ENCODE measurements at places on chromosomes 12 and 14. TPM values are rescaled to one million over a fixed set of nuclear protein-coding genes. Genes with fewer than 3 reads are reported as not detected.
A peak's percentile ranks its signal among the peaks of the same experiment; 100 is the strongest.

The DAZAP2 gene
- 156 TPM for total RNA-seq

The TEAD4 gene
- 14.9 TPM for total RNA-seq

The EXD2 gene
- 12.3 TPM for total RNA-seq

The MGST1 gene
- 105 TPM for total RNA-seq

The ST8SIA1 gene
- 0.38 TPM for total RNA-seq

The PIANP gene
- 0.19 TPM for total RNA-seq

The IFI27 gene
- 958 TPM for total RNA-seq

The PPFIBP1 gene
- 49.3 TPM for total RNA-seq

DNA sequence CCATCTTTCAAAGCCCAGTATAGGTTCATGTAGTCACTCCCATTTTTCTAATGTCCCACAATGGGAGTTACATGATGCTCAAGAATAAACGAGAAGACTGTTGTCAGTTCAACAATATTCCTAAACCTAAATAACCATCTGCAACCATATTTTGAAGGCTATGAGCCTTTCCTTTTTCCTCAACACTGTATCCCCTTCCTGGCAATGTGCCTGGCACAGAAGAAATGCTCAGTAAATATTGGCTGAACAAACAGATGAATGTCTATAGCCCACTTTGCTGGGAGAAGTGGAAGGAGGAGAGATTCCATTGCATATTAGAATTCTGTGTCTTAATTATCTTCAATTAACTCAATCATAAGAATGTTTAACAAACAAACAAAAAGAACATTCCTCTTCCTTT is 6.1 kb downstream of the ARMH4 start:
- H3K36me3 ChIP-seq = no peaks in the 10 kb centered on the region
- no peak for DNase-seq
- no peaks in the 10 kb centered on the region for H3K27me3 ChIP-seq
- H3K4me1 ChIP-seq = no peaks in the 10 kb centered on the region
- no peak overlapping the region for H3K27ac ChIP-seq
- no peak overlapping the region for H3K4me3 ChIP-seq

DNA sequence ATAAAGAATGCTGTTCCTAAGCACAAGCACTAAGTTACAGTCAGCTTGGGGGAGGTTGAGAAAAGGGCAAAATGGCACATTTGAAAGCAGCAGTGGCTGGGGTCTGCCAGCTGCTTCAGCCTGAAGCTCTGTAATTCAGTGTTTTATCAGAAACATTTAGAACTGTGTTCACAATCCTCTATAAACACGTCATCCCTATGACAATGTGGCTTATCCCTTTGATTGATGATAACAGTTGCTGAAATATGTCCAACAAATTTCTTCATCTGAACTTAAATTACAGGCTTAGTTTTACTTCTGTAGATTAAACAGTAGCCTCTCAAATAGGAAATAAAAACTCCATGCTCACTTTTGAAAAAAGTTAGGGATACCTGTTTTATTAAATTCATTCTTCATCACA is 108.8 kb downstream of the VEZT start:
- peaks cover 2% of the 10 kb centered on the region for H3K27me3 ChIP-seq
- H3K36me3 ChIP-seq = no peaks in the 10 kb centered on the region
- no peak for DNase-seq
- H3K27ac ChIP-seq = peak overlapping the region; percentile 31

DNA sequence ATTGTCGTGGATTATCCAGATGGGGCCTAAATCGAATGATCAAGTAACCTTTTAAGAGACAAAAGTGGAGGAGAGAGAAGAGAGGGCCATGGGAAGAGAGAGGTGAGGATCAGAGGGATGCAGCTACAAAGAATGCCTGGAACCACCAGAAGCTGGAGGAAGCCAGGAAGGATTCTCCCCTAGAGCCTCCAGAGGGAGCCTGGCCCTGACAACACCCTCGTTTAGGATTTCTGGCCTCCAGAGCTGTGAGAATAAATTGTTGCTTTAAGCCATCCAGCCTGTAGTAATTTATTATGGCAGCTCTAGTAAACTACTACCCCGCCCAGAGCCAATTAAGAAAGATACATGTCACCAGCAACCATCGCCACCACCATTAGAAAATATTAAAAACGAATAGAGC is 46.2 kb upstream of the GSC start:
- no peak overlapping the region for H3K27ac ChIP-seq
- no peaks in the 10 kb centered on the region for H3K4me1 ChIP-seq
- H3K4me3 ChIP-seq = no peak overlapping the region
- no peak for DNase-seq
- no peaks in the 10 kb centered on the region for H3K27me3 ChIP-seq

DNA sequence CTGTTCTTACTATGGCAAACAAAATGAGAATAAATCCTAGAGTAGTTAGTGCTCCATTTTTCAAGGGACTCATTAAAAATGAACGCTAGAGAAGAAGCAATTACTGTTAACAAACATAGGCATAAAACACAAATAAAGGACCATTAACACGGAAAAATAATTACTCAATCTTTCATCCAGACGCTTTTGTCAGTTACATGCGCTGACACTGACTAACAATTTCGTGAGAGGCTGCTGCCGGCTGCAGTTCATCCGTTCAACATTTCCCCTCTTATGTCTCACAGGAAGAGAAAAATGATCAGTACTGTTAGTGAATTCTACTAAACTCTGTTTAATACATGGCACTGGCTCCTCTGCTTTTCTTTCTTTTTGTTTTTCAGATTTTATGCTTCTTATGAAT is 472.7 kb upstream of the FLRT2 start:
- no peak overlapping the region for H3K27ac ChIP-seq
- no peak for DNase-seq
- no peaks in the 10 kb centered on the region for H3K36me3 ChIP-seq

DNA sequence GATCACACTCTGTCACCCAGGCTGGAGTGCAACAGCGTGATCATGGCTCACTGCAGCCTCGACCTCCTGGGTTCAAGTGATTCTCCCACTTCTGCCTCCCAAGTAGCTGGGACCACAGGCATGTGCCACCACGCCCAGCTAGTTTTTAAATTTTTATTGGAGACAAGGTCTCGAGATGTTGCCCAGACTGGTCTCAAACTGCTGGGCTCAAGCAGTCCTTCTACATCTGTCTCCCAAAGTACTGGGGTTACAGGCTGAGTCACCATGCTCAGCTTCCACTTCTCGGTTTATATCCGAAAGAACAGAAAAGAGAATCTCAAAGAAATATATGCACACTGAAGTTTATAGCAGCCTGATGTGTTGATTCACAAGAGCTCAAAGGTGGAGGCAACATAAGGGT is 107.5 kb downstream of the SCARB1 start:
- DNase-seq = no peak
- peak overlapping the region; percentile 95 for H3K27ac ChIP-seq
- H3K4me1 ChIP-seq = peaks cover 33% of the 10 kb centered on the region
- H3K36me3 ChIP-seq = no peaks in the 10 kb centered on the region
- H3K4me3 ChIP-seq = no peak overlapping the region
- no peaks in the 10 kb centered on the region for H3K27me3 ChIP-seq

- peaks cover 24% of the 10 kb centered on the region for H3K4me1 ChIP-seq
- H3K27me3 ChIP-seq = no peaks in the 10 kb centered on the region
- no peak for DNase-seq
Measured at GRCh38 chr12:47277972-47278448, 198.3 kb upstream of the AMIGO2 start.

- H3K4me1 ChIP-seq = no peaks in the 10 kb centered on the region
- H3K27ac ChIP-seq = no peak overlapping the region
- no peak overlapping the region for H3K4me3 ChIP-seq
- H3K36me3 ChIP-seq = peaks cover 98% of the 10 kb centered on the region
Measured at GRCh38 chr12:8849876-8850275, 27.5 kb downstream of the A2ML1 start.

- no peaks in the 10 kb centered on the region for H3K4me1 ChIP-seq
- no peak overlapping the region for H3K4me3 ChIP-seq
- no peak overlapping the region for H3K27ac ChIP-seq
- DNase-seq = no peak
- no peaks in the 10 kb centered on the region for H3K36me3 ChIP-seq
- no peaks in the 10 kb centered on the region for H3K27me3 ChIP-seq
Measured at GRCh38 chr12:126443977-126444376, 1378.7 kb downstream of the AACS start.

GRCh38 chr12:125533434-125534029 is 468.3 kb downstream of the AACS start:
- H3K27me3 ChIP-seq = peaks cover 19% of the 10 kb centered on the region
- no peak overlapping the region for H3K27ac ChIP-seq
- peaks cover 7% of the 10 kb centered on the region for H3K4me1 ChIP-seq
- H3K4me3 ChIP-seq = no peak overlapping the region
- no peaks in the 10 kb centered on the region for H3K36me3 ChIP-seq

GRCh38 chr14:54650331-54650958 is 83.5 kb downstream of the SAMD4A start:
- H3K4me3 ChIP-seq = no peak overlapping the region
- H3K27me3 ChIP-seq = no peaks in the 10 kb centered on the region
- peak overlapping the region; percentile 88 for H3K27ac ChIP-seq
- no peaks in the 10 kb centered on the region for H3K36me3 ChIP-seq
- DNase-seq = peak; percentile 4
- H3K4me1 ChIP-seq = peaks cover 20% of the 10 kb centered on the region

- no peaks in the 10 kb centered on the region for H3K27me3 ChIP-seq
- H3K4me3 ChIP-seq = peak overlapping the region; percentile 59
- DNase-seq = no peak
- peaks cover 25% of the 10 kb centered on the region for H3K4me1 ChIP-seq
- H3K36me3 ChIP-seq = no peaks in the 10 kb centered on the region
- H3K27ac ChIP-seq = peak overlapping the region; percentile 92
Measured at GRCh38 chr12:8913702-8914032, 642 bp upstream of the PHC1 start.

DNA sequence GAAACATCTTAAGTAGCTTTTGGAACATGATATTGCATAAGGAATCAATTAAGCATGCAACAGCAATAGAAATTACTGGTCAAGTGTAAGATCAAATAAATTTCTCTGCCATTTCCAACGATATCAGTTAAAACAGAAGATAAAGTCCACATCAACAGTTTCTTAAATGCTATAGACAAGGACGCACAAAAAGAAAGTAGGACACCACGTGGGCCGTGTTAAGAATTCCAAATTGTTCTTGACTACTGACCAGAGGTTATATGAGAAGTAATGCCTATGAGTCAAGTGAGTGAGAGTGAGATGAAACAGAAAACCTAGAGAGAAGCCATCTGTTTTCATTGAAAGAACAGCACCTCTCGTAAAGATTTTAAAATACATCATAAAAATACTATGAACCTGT is 318.2 kb downstream of the TMEM117 start:
- H3K36me3 ChIP-seq = no peaks in the 10 kb centered on the region
- no peak for DNase-seq
- no peaks in the 10 kb centered on the region for H3K4me1 ChIP-seq
- no peak overlapping the region for H3K27ac ChIP-seq

GRCh38 chr12:56866493-56866892 is 67.7 kb downstream of the SDR9C7 start:
- DNase-seq = no peak
- H3K36me3 ChIP-seq = no peaks in the 10 kb centered on the region
- H3K4me3 ChIP-seq = no peak overlapping the region
- H3K27ac ChIP-seq = no peak overlapping the region

GRCh38 chr14:73888460-73888725 is 1.7 kb downstream of the ZNF410 start:
- H3K4me1 ChIP-seq = peaks cover 25% of the 10 kb centered on the region
- H3K4me3 ChIP-seq = peak overlapping the region; percentile 84
- H3K27ac ChIP-seq = peak overlapping the region; percentile 96
- H3K27me3 ChIP-seq = no peaks in the 10 kb centered on the region

- no peaks in the 10 kb centered on the region for H3K36me3 ChIP-seq
- H3K27me3 ChIP-seq = no peaks in the 10 kb centered on the region
- DNase-seq = no peak
- H3K4me3 ChIP-seq = peak overlapping the region; percentile 43
Measured at GRCh38 chr12:13198876-13199275, 2.4 kb downstream of the EMP1 start.

DNA sequence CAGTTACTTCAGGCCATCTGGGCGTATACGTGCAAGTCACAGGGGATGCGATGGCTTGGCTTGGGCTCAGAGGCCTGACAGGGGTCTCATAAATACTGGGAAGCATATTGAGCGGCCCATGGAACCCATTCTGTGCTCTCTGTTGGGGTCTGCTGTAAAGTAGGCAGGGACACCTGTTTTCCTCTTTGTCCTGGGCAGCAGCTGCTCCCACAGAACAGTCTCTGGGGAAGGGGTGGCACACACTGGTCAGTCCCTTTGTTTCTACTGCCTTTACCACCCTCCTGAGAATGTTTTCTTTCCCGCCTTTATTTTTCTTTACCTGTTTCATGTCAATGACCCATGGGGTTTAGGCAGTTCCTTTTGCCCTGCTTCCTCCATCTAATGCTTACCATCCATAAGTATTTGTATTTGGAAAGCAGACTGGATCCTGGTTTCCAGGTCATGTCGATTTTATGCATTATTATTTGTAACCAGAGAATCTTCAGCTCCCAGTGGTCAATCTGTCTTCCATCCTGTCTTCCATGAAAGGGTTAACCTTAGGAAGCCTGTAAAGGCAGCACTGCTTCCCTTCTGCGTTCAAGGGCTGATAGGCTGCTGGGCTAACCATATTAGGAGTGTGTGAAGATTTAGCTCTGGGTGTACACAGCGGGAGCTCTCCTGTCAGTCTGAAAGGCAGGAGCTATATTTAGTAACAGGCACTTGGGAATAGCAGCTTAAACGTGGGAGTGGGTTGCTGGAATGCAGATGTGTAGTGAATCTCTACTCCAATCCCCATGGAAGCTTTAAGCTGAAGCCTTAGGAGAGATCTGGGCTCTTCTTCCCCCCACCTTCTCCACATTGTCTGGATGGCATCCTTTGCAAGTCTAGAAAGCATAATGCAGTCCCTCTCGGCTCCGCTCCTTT is 124.0 kb downstream of the DYRK2 start:
- no peak overlapping the region for H3K4me3 ChIP-seq
- H3K27me3 ChIP-seq = no peaks in the 10 kb centered on the region
- H3K4me1 ChIP-seq = no peaks in the 10 kb centered on the region
- DNase-seq = no peak

- H3K27ac ChIP-seq = peak overlapping the region; percentile 7
- no peak for DNase-seq
- H3K36me3 ChIP-seq = no peaks in the 10 kb centered on the region
- H3K4me1 ChIP-seq = peaks cover 42% of the 10 kb centered on the region
- no peak overlapping the region for H3K4me3 ChIP-seq
Measured at GRCh38 chr12:50568338-50569091, 63.7 kb downstream of the DIP2B start.

DNA sequence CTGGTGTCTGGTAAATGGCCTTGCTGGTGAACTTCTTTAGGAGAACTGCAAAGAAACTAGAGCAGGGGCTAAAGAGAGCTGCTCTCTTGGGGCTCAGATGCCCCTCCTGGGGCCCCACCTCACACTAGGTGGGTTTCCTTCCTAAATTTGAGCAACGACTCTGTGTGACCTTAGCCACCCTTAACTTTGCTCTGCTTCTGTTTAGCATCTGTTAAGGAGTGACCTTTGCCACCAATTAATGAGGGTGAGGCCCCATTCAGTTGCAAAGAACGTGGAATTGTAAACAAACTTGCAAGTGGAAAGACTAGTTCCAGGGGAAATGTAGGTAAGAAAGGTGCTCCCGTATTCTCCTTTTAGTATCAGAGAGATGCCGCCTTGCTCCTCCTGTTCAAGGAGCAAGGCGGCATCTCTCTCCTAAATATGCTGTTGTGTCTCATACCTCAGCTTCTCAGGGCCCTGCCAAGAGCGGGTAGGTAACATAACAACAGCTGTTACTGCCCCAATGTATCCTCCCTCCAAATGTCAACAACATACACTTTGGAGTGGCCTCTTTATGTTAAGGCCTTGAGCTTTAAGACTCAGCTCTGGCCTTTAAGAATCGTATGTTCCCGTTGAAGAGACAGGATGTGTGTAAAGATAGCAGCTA is 77.6 kb upstream of the FUT8 start:
- DNase-seq = no peak
- no peaks in the 10 kb centered on the region for H3K27me3 ChIP-seq
- no peaks in the 10 kb centered on the region for H3K36me3 ChIP-seq
- no peak overlapping the region for H3K4me3 ChIP-seq
- peak overlapping the region; percentile 70 for H3K27ac ChIP-seq

- H3K4me3 ChIP-seq = no peak overlapping the region
- no peaks in the 10 kb centered on the region for H3K27me3 ChIP-seq
- H3K27ac ChIP-seq = no peak overlapping the region
Measured at GRCh38 chr12:80810874-80811273, 94.2 kb downstream of the MYF5 start.
